ENCODE measurements at places on chromosomes 13 and 19.

GRCh38 chr13:99990126-99990977 is 8.8 kb downstream of the ZIC2 start:
- DNase-seq = no peak

DNA sequence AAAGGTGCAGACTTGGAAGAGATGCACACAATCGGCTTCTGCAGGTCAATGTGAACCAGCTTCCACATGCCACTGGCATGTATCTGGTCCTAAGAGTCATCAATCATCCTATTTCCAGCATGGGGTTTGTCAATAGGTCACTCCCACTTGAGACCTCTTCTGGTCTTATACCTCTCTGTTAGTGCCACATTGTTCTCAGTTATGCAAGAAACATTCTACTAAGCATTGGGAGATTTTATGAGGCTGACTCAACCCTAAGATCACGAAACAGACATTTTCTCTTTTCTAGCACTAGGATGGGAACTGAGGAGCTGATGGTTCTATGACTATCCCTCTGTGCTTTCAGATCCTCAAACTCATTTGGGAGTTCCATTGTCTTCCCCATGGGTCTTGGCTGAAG is 581.5 kb upstream of the KLF12 start:
- DNase-seq = no peak

DNA sequence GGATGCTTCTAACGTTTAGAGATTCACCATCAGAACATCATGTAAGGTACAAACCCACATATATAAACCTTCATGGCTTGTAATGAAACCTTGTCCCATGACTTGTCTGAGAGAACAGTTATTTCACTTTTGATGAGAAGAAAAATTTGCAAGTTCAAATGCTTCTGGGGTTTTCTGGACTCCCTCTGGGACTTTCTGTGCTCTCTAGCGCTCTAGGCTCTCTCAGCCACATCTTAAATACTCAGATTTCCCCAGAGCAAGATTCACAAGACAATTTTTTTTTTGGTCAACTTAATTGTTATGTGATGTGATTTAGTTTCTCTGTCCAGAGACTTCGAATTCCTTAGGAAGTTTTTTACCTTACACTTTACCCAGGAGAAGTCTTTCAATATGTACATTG is 282.8 kb upstream of the EDNRB start:
- DNase-seq = no peak

GRCh38 chr19:40174092-40174491 is 17.1 kb upstream of the MAP3K10 start:
- no peak for DNase-seq

DNA sequence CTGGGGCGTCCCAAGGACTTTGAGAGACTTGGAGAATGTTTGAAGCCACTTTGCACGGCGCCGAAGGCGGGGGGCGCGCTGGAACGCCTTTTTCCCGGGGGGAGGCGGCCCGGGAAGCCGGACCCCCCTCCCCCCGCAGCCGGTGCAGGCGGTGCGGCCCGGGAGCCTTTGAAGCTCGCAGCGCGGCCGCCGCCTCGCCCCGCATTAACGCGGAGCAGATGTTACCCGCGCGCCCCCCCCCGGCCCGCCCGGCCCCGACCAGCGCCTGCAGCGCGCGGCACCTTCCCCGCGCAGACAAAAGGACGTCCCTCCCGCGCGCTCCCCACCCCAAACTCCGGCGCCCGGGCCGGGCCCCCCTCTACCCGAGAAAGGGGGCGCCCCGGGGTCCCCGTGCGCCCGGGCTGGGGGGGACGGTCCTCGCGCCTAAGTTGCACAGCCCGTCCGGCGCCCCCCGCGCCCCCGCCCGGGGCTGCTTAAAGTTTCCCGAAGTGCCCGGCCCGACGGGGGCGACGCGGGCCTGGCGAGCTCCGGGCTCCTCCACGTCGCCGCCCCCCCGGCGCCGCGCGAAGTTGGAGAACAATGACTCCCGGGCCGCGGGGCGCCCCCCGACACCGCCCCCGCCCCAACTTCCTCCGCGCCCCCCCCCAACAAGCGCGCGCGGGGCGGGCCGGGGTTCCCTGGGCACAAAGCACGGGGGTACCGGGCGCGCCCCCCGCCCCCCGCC is 685 bp downstream of the TCF3 start:
- DNase-seq = peak; percentile 47

DNA sequence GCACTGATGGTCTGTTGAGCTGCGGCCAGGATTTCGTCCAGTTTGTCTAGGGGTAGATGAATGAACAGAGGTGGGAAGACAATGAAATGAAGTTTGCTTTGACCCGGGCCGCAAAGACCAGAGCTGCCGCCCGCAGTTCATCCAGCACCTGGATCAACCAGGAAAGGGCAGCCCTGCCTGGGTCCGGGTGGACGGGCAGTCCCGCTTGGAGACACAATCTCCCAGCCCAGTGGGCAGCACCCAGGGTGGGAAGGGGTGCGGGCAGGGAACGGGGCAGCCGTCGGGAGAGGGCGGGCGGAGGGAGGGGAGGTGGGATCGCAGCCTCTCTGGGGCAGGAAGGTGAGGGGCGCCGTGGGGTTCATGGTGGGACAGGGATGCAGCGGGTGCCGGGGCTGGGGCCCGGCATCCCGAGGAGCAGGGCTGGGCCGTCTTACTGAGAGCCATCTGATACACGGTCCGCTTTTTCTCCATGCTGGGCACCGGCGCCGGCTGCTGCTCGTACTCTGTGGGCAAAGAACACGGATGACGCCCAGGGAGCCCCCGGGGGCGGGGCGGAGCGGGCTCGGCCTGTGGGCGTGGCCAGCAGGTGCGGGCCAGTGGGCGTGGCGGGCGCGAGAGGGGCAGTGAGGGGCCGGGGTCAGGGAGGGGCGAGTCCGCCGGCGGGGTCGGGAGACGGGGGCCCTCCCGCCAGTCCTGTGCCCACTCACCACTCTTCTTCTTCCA is 33.1 kb downstream of the SHANK1 start:
- DNase-seq = no peak

- DNase-seq = no peak
Measured at GRCh38 chr13:40781717-40782116, 7.7 kb upstream of the SLC25A15 start.

DNA sequence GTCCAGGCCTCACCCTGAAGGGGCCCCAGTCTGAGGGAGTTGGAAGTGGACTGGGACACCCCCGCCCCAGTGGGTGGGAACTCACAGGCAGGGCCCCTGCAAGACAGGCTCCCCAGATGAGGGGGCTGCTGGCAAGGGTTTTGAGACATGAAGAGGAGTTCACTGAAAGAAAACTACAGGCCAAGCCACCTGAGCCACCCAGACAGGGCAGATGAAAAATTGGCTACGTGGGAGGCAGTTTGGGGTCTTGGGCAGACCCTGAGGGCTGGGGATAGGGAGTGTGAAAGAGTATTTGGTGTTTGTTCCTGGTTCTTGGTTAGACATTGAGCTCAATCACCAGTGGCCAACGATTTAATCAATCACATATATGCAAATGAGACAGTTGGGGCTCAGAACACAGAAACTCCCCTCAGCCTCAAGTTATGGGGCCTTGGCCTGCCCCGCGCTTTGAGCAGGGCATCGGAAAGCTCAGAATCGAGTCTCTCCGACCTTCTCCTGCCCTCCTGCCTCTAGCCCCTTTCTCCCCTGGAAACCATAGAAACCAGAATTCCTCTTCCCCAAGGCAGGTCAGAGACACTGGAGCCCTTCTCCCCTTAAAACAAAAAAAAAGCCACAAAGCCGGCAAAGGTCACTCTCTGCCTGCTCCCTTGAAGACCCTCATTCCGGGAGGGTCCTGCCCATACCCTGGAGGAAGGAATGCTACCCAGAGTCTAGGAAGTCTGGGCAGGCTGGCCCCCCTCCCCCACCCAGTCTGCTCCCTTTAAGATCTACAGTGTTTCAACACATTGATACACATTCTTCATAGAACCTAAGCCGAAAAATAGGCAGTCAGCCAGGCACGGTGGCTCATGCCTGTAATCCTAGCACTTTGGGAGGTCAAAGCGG is 1.3 kb upstream of the ISYNA1 start:
- DNase-seq = no peak

- no peak for DNase-seq
Measured at GRCh38 chr13:77299587-77299986, 27.3 kb downstream of the MYCBP2 start.

- no peak for DNase-seq
Measured at GRCh38 chr19:28582796-28583195, 630.2 kb downstream of the UQCRFS1 start.

- DNase-seq = no peak
Measured at GRCh38 chr13:95243207-95243606, 58.0 kb downstream of the ABCC4 start.

DNA sequence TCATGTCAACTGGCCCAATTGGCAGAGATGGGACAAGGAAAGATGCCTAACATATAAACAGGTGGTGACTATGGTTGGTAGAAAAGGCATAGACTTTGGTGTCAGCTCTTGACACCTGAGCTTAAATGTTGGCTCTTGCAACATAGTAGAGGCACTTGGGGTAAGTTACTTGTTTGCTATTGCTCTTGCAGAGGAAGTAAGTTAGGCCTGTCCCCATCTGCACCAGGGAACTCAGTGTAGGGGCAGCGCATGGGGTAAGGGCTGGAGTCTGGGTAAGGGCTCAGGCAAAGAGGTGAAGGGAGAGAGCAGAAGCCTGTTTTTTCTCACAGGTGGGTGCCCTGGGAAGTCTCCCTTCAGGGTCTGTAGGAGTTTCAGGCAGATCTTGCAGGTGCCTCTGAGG is 27.6 kb downstream of the ERICH6B start:
- DNase-seq = no peak

DNA sequence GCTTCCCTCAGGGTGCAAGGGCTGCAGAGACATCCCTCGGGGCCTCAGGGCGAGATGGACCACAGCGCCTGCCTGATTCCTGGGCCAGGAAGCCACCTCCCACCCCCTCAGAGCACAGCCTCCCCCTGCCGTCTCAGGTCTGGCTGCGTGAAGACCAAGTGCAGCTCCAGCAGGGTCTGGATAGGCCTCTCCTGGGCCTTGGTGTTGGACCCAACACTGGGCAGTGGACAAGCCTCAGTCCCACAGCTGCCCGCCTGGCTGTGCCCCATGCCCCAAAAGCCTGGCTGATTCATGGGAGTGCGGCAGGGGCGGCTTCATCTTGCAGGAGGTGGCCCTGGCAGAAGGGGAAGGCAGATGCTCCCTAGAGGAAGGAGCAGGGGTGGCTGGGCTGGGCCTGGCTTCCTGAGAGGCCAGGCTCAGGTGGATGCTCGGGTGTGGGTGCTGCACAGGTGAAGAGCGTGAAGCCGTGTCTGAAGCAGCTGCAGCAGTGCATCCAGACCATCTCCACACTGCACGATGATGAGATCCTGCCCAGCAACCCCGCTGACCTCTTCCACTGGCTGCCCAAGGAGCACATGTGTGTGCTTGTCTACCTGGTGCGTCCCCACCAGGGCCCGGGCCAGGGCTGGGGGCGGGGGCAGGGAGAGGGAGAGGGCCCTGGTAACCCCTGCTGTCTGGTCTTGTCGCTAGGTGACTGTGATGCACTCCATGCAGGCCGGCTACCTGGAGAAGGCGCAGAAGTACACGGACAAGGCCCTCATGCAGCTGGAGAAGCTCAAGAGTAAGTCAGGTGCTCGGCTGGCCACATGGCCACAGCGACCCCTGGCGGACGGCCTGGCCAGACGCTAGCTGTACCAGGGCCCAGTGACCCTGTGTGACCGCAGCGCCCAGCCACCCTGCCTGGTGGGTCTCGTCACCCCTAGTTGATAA is 21.7 kb downstream of the MAU2 start:
- DNase-seq = peak; percentile 15

GRCh38 chr13:77222000-77222690 is 104.7 kb downstream of the MYCBP2 start:
- no peak for DNase-seq

GRCh38 chr19:10881403-10882107 is 10.2 kb downstream of the CARM1 start:
- no peak for DNase-seq

DNA sequence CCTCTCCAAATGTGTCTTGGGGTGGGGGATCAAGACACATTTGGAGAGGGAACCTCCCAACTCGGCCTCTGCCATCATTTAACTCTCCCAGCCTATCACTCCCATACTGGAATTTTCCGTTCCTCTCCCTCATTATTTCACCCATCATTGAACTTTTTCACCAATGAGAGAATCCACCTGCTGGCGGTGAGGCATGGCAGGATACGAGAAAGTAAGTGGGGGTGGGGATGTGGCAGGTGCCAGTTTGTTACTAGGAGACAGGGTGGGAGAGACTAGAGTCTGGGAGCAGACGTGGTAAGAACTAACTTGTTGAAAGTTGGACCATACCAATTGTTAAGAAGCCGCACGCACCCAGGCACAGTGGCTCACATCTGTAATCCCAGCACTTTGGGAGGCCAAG is 6.9 kb downstream of the GIPR start:
- DNase-seq = no peak

DNA sequence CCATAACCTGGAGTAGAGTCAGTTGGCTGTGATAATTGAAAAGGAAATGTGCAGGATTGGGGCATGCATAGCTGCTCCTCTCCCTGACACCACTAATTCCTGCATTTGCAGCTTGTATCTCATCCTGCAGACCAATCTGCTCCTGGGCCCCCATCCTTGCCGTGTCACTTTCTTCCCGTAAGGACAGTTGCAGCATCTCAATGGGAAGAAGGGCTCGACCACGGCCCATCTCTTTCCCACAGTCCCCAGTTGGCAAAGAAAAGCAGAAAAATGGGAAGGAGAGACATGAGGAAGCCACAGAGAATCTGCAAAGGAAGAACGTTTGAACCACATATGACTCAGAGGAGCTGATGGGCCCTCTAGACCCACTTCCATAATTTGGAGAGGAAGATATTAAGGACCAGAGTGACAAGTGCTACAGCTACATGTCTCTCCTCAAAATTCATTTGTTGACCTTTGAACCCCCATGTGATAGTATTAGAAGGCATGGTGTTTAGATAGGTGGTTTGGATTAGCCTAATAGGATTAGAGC is 1.8 kb upstream of the SIGLEC12 start:
- DNase-seq = no peak

- peak; percentile 53 for DNase-seq
Measured at GRCh38 chr19:47094557-47095475, 18.8 kb downstream of the ZC3H4 start.

GRCh38 chr19:56507446-56508289 is at the start of gene ZNF471:
ZNF471 (plus strand) TSS chr19:56507855; CDS start chr19:56511572, 3,717 bp downstream.
- DNase-seq = peak; percentile 82

DNA sequence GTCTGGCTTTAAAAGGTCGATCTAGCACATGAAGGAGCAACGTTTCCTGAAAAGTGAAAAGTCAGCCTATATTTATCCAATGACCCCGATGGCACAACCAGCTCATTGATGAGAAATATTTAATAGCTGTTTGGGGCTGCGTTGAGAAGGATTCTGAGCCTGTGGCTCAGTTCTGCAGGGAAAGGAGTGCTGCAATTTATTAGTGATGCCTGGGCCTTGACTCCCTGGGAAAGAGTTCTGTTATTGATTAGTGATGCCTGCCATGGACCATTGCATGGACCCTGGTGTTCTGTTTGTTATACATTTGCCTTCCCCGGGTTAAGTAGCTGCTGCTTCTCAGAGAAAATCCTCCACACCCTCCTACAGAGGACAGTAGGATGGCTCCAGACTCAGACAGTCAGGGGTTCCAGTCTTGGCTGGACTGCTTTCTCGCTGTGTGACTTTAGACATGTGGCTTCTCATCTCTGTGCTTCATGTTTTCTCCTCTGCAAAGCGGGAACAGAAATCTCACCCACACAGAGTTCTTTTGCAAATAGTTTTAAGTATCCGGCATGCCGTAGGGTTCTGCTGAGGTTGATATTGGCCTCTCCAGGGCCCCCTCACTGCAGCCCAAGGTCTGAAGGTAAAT is 17.7 kb upstream of the PTPRS start:
- DNase-seq = no peak

GRCh38 chr19:51830274-51830673 is 35.3 kb downstream of the FPR3 start:
- DNase-seq = no peak
